ENCODE measurements at places on chromosomes 3 and 15. TPM values are rescaled to one million over a fixed set of nuclear protein-coding genes. Genes with fewer than 3 reads are reported as not detected.

Gene MITF
- 2.2 TPM for total RNA-seq

Gene XCR1
- not detected for total RNA-seq

GRCh38 chr3:125337506-125337905 is 37.6 kb downstream of the ZNF148 start:
- no peak for DNase-seq

DNA sequence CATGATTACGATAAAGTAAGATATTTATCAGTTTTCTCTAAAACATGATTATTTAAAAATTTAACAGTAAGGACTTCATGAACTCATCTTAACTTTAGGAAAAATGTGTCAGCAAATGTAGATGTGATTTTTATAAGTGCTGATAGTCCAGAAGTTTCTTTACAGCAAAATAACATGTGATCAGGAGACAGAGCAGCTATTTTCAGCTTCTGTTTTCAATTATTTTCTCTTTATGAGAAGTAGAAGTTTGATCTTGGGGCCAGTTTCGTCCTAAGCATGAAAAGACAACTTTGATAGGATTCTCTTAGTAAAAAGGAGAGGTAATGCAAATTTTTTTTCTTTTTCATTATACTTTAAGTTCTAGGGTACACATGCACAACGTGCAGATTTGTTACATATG is 96.5 kb upstream of the TSPAN3 start:
- DNase-seq = no peak

Gene HYKK
- 0.81 TPM for total RNA-seq

DNA sequence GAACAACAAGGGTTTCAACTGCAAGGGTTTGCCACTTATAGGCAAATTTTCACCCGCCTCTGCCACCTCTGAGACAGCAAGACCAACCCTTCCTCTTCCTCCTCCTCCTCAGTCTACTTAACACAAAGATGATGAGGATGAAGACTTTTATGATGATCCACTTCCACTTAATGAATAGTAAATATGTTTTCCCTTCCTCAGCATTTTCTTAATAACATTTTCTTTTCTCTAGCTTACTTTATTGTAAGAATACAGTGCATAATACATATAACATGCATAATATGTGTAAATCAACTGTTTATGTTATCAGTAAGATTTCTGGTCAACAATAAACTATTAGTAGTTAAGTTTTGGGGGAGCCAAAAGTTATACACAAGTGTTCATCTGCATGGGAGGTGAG is 77.4 kb downstream of the KLF15 start:
- no peak for DNase-seq

DNA sequence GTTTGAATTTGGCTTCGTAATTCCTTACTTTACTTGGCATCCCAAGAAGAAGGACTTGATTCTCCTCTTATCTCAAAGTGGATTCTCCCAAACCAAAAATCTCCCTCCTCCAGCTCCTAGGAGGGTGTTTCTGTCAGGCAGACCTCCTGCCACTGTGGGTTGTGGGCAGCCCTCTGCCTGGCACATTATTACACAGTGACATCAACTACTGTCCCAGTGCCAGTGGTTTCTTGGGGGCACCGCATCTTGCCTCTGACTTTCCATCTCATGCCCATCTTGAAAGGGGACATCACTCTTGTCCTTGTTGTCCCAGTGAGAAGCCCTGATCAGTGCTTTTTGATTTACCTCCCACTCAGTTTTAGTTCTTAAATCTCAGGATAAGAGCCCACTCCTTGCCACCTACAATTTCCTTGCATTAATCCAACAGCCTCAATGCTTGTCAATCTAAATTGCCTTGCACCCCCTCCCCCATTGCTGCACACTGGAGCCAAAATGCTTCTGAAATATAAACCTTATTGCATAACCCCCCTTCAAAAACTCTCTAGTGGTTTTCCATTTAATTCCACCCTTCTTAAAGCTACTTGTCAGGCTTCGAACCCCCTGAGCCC is 81.0 kb downstream of the TRAK1 start:
- no peak for DNase-seq

Gene ENTPD3
- total RNA-seq = not detected

DNA sequence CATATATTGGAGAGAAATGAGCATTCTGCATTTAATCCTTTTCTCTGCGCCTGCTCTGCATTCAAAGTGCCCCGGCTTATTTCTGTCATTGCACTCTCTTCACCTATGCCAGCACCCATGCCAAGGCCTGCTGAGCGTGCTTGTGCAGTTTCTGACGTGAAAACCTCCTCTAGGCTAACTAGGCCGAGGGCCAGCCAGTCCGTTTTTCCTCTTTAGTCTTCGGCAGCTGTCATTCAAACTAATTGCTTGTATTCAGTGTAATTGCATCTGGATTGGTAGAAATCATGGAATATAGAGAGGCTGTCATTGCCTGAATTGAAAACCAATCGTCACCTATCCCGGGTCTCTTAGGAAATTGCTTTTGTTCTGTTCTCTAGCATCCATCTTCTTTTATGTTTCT is 94.0 kb downstream of the ARPP21 start:
- no peak for DNase-seq

DNA sequence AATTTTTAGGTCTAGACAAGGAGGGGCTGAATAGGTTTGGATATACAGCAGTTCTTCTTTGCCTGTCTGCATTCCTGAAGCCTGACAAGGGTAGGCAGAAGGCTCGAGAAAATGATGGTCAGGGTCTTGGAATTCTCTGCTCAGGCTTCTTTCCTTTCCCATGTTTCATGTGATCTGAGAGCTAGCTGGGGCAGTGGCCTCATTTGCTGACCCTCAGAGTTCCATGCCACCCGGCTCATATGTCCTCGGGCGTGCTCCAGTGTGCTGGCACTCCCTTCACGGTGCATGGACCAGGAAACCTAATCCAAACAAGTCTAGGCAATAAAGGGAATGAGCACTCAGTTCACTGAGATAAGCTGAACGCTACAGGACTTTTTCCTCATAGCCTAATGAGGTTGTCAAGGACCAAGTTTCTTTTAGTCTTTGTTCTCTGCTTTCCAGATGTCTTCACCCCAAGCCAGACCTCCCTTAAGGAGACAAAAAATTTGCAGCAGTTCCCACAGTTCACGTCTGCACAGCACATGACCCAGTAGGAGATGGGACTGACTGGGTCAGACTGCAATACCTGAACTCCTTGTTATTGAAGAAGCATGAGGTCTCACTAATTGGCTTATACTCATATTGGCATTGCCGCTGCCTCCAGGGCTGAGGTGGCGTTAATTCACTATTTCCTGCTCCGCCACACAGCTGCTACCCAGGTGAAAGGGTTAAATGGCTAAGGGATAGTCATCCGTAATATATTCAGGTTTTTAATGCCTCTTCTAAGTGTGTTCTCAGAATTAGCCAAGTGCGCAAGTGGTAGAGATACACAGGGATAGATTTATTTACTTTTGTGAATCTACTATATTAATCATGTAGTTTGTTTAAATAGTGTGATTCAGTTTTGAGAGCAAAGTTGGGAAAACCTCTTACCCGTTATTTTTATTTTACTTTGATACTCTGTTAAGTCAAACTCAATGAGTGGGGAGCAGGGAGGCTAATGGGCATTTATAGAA is 15.3 kb upstream of the RTP4 start:
- DNase-seq = no peak

DNA sequence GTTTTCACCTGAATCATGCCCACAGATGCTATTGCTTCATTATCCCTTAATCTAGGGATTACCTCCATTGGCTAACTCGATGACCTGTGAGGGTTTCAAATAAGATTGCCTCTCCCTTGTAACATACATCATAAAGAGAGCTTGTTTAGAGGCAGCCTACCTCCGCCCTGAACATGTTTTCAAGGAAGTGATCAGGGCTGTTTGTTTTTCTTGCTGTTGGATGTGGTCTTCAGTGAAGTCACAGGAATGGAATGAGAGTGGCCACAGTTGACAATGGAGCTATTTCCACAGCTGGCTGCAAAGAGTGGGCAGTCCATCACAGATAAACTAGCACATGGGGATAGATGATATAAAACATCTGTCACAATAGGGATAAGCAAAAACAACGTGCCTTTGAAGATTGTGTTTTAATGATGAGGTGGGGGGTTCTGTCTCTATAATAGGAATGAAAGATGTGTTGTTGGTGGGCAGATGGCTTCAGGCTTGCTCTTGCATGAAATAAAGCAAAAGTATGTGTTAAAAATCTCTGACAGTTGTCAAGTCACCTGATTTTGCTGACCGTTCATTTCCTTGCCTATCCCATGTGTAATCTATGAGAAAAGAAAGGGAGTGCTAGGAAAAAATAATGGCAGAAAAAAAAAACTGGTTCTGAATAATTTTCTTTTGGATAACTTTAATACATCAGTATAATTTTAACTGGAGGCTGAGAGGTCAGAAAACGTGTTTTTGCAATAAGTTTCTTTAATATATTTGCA is 642.3 kb downstream of the RBMS3 start:
- DNase-seq = no peak

Gene PPP1R14D
- total RNA-seq = not detected

DNA sequence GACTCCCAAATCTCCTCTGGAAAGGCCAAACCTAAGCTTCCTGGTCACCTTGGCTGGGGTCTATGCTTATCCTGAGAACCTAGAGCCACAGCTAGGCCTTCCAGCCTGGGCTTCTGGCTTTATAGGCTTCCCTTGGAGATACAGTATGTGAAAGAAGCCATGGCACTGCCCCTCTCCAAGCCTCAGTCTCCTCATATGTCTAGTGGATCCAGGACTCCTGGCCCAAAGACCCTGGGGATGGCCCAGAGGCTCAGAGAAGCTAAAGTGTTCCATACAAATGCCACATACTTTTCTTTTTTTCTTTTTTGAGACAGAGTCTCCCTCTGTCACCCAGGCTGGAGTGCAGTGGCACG is 8.6 kb downstream of the ACAA1 start:
- no peak for DNase-seq

DNA sequence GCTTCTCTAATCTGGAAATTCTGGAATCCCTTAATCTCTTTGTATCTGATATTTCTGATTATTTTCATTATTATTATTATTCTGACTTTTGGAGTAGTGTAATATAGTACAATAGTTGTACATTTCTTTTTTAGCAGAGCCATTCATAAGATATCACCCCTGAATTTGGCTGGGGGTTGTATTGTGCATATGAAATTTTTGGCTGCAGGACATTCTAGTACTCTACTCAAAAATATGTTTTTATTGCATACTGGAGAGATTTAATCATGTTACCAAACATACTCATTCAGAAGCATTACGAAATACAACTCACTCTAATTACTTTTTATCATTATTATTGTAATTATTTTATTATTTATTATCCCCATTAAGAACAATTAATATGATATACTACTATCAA is 589.7 kb upstream of the KCNMB2 start:
- DNase-seq = no peak

DNA sequence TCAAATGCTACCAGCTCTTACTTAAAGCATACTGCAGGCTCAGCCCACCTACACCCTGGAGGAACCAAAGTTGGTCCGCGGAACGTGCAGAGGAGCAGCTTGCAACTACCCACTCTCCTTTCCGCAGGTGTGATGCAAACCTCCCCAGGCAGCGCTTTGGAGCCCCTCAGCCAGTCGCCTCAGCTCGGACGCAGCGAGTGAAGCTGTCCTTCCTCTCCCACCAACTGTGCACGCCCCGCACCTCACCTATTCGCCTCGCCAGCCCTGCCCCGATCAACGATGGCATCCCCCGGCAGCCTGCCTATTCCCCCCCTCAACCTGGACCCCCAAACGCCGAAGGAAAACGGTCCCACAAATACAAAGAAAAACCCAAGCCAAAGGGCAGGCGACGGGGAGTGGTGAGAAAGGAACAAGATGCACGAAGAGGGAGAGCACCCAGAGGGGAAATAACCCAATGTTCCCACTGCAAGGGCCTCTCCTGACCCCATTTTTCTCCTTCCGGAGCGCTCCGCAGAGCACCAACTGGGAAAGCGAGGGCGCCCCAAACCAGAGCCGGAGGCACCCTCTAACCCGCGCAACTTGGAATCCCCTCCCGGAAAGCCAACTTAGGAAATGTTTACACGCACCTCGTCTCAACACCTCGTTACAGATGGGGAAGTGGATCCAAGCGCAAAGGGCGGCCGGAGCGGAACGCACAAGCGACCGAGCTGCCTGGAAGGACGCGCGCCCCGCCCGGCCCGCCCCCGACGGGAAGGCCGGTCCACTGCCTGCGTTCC is 665 bp downstream of the GLB1 start:
- peak; percentile 49 for DNase-seq

- no peak for DNase-seq
Observed at GRCh38 chr15:71802770-71803169, 7.6 kb upstream of the NR2E3 start.

Gene CHAC1
- 1.9 TPM for total RNA-seq

GRCh38 chr3:49649576-49649975 is 24.6 kb upstream of the APEH start:
- DNase-seq = no peak

DNA sequence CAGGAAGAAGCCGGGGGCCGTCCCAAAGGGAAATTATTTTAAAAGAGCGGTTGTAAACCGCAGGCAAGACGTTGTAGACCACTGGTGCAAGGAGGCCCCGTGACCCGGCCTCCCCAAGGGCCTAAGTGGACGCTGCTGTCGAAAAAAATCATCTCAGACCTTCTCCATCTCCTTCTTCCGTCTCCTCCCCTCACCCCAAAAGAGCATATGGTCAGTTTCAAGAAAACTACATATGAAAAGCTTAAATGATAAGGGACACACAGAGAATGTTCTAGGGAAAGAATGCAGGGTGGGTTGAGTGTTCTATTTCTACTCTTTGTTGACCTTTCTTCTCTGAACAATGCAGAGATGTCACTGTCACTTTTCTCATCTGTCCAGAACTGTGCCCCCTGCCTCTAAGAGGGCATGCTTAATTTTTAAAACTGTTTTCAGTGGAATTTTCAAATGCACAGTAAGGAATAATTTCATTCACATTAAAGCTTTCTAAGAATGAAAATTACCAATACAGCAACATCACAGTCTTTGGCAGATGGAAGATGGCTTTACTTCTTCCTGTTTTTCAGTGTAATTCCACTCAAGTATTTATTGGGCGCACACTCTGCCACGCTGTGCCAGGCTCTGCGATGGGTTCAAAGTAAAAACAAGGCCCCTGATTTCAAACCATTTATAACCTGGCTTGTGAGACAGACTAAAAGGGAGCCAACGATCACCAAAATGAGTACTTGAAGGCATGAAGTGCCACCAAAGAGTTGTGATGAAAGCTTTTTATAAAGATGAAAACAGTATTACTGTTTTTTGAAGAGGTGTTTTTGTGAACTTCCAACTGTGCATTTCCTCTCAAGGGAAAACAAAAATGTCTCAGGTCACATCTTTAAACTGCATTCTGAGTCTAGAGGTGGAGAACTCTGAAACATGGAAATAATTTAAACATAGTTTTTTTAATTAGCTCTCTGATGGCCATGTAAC is 891 bp upstream of the TOP2B start:
- peak; percentile 44 for DNase-seq

Gene MTFMT
- total RNA-seq = 10.0 TPM

Gene IL17RE
- total RNA-seq = 1.9 TPM

Gene HIGD2B
- under 0.01 TPM for total RNA-seq
